ENCODE measurements at places on chromosomes 6 and 20.

- DNase-seq: no peak
These were observed 242.4 kb downstream of the ALDH8A1 start for GRCh38 chr6:134707342-134708031.

GRCh38 chr6:134272374-134272773 lies 45.5 kb downstream of the SGK1 start:
- DNase-seq: no peak

GRCh38 chr6:36678488-36679042 lies at the start of gene CDKN1A:
CDKN1A (plus strand) TSS chr6:36678714; CDS start chr6:36684102, 5,388 bp downstream.
- DNase-seq: peak; percentile 74

- no peak for DNase-seq
These were observed 5.5 kb downstream of the PNLDC1 start for GRCh38 chr6:159805440-159806020.

DNA sequence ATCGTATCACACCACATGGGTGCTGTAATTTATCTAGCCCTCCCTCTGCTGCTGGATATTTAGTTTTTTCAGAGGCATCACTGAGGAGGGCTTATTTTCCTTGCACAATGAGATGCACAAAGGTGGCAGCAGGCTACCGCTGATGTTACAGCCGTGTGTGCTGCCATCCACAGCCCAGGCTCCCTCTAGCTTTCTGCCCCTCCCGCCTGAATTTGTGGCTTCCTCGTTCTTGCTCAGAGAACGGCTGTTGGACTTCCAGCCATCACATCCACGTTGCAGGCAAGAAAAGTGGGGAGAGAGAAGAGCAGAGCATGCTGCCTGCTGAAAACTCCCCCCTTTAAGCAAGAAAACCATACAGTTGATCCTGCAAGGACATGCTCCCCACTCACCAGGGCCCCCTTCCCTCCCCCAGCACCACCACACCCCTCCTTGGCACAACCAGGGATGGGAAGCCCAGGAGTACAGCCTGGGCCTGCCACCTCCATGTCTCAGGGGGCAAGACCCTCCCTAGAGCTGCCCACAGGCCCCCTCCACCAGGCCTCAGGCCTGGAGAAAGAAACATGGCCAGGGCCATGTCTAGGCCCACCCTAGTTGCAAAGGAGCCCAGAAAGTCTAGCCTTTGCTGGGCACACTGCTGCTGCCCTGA lies 102.6 kb downstream of the MRPL14 start:
- no peak for DNase-seq

- no peak for DNase-seq
These were observed 41.5 kb upstream of the SRF start for GRCh38 chr6:43129434-43130194.

- no peak for DNase-seq
These were observed 5.9 kb downstream of the MAP7 start for GRCh38 chr6:136544326-136544725.

DNA sequence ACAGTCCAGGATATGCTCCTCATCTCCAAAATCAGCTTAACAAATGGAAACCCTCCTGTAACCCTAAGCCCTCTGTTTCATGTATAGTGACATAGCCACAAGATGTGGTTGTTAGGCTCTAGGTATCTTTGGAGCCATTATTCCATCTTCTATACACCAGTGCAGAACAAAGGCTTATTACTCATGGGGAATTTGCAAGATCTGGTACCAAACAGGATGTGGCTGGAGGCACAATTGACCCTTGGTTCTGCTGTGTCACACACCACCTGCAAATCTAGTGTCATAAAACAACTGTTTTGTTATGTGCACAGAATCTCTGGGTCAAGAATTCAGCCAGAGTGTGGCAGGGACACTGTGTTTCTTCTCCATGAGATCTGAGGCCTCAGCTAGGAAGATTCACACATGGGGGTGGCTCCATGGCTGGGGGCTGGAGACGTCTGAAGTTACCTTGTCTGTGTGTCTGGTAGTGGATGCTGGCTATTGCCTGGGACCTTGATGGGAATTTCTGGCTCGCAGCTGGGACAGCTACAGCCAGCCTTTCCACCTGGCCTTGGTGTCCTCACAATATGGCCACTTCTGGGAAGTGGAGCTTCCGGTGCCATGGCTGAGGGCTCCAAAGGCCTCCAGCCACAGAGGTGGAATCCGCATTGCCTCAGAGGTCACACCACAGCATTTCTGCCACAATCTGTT lies 369.9 kb downstream of the CDH26 start:
- no peak for DNase-seq

DNA sequence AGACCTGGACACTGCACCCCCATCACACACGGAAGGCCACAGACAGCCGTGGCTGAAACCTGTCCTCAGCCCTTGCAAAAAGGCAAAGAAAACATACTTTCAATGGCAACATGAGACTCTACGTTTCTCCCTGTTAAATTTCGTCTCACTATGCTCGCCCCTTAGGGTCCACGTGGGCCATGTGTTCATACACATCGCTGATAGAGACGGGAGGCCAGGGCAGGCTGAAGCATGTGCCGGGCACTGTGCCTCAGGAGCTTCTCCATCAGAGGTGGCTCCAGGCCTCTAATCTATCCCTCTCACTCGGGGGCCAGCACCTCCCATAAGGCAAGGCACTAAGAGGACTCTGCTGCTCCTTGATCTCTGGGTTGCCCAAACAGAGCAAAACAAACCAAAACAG lies 17.5 kb downstream of the PXDC1 start:
- no peak for DNase-seq

GRCh38 chr20:21019814-21020658 lies 86.1 kb downstream of the LINC00237 start:
- DNase-seq: no peak

DNA sequence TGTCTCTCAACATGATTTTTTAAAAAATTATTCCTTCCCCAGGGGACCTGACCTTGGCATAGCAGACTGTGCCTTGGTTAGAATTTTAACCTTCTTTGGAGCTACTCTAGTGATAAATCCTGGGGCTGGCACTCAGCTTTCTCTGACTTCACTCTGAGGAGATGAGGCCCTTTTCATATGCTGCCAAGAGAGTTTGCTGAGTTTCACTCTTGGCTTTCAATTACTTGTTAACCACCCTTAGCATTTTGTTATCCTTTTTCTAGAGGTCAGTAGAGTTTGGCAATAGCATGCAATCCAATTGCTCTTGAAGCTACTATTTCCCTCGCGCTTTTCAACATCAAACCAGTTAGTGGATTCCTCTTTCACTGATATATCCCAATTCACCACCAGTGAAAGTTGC lies 920.3 kb downstream of the EYS start:
- DNase-seq: no peak

- DNase-seq: no peak
These were observed at the start of gene LRRN4 for GRCh38 chr20:6053776-6054688. LRRN4 (minus strand) TSS chr20:6054060; CDS start chr20:6052799, 1,261 bp downstream.

DNA sequence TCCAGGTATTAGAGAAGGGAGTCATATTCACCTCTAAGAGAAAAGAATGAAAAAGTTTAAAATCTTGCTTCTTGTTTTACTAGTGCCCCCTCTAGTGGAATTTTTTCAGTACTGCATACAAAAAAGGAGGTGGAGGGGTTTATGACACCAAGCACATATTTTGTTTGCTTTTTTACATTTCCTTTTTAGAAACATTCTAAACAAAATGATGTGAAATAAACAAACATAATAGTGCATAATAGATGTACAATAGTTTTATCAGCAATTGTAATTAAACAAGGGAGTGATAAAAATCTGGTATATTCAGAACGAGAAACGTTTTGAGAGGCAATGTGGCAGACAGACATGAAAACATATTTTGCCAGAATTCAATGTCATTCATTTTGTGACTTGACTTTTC lies 111.0 kb upstream of the TFAP2D start:
- DNase-seq: no peak

DNA sequence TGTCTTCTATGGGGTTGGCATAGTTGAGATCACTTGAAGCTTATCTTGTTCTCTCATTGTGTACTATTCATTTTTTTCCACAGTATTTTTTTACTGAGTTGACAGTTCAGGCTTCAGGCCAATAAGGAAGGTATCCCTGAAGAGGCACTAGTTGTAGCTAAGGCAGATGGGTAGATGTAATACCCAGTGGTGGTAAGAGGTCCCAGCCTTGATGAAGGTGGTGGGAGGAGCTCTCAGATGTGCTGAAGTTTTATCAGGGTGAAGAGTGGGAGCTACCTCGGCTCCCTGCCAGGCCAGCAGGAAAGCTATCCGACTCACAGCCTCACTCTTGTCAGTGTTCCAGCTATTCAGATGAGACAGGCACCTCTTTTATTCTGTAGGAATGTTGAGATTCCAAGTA lies 87.7 kb upstream of the UFL1 start:
- DNase-seq: no peak

GRCh38 chr6:74208239-74208638 lies 512.2 kb downstream of the CD109 start:
- DNase-seq: no peak

- no peak for DNase-seq
These were observed 180.1 kb upstream of the MMS22L start for GRCh38 chr6:97462938-97463598.

- DNase-seq: no peak
These were observed 79.6 kb downstream of the KHDC1L start for GRCh38 chr6:73145690-73146089.

DNA sequence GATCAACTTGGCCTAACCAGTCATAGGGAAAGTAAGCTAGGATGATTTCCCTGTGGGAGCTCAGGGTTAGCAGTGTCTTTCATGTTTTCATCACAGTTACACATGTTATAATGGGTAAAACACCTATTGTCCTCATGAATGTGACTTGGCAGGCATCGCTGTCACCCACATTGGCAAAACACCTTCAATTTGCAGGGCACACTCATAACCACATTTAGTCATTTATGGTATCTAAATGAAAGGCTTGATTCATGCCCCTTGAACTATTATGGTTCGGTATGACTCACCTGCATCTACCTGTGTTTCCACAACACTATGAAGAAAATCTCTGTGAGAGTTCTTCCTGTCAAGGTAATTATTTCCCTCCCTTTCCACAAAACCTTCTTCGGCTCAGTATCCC lies 49.2 kb downstream of the FRK start:
- DNase-seq: no peak

DNA sequence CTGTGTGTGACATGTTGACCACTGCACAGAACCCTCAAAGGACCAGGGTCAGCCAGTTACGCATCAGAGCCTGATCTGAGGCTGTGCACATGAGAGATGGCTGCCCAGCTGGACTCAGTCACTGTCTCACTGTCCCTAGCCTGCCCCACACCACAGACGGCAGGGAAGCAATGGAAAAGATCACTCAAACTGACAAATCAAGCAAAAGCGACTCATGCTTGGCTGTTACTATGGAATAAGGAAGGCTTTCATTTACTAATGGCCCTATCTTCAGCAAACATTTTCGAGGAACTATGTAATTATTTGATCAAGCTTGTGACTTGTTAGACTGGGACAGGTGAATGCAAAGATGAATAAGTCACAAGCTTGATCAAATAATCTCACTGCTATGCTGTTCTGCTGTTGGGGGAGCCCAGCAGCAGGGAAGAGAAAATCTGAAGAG lies 137.0 kb downstream of the SLC23A2 start:
- no peak for DNase-seq

DNA sequence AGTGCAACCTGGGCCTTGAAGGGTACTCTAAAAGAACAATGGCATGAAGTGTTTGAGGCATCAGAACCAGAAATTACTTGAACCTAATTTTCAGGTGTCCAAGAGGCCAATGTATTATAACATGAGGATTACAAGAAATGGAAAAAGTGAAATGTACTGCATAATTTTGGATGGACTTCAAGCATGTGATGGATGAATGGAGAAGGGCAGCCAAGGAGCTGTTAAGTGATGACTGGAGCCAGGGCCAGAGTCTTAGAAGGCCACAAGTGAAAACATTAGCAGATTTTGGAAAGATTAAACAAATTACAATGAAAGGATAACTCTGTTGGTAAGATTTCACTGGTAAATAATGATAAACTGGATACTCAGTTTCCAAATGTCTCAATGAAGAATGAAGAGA lies 738.2 kb downstream of the CD109 start:
- DNase-seq: no peak

- DNase-seq: no peak
These were observed 70.5 kb upstream of the PIM1 start for GRCh38 chr6:37099442-37099841.

DNA sequence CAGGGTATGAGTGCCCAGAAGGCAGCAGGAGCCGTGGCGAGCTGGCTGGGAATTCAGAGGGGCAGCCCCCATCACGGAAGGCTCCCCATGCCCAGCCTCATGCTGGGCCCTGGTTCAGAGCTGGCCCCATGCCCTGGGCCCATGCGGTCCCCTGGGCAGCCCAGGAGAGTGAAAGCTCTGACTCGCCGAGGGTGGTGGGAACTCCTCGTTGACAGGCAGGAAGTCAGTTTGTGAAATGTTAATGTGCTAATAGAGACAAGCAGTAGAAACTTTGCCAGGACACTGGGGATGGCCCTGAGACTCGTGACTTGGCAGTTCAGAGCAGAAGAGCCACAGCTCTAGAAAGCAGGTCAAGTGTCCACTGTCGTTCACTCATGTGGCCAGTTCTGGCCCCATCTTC lies 353.0 kb downstream of the TAF4 start:
- DNase-seq: no peak

DNA sequence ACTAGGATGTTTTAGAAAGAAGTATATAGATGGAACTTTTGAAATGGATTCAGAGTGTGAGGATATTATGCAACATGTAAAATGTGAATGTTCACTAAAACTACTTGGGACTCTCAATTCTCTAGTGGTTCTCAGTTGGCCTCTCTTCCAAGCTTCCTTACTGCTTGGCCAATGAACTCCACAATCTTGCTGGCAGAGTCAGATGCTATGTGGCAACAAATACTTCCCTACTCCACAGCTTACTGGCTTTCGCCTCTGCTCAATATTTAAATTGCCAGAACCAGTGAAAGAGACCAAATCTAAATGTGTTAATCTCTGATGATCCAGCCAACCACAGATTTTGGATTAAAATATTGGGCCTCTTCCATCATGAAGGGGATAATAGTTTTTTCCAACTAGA lies 138.4 kb downstream of the HTR1B start:
- DNase-seq: no peak

DNA sequence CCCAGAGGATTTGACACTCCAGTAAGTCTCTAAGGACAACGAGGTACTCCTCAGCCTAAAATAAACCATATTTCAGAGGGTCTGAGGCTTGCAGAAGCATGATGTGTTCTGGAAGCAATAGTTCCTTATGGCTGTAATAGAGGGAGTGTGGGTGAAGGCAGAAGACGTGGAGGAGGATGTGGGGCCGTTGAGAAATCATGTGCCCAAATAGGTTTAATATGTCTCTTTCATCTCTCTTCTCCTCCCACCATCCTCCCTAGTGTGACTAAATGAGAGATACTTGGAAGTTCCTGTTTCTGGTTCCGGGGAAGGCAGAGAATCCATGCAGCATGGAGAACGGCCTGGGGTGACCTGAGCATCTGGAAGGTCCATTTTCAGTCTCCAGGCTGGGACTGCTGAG lies 174.0 kb upstream of the RSPO3 start:
- DNase-seq: no peak

DNA sequence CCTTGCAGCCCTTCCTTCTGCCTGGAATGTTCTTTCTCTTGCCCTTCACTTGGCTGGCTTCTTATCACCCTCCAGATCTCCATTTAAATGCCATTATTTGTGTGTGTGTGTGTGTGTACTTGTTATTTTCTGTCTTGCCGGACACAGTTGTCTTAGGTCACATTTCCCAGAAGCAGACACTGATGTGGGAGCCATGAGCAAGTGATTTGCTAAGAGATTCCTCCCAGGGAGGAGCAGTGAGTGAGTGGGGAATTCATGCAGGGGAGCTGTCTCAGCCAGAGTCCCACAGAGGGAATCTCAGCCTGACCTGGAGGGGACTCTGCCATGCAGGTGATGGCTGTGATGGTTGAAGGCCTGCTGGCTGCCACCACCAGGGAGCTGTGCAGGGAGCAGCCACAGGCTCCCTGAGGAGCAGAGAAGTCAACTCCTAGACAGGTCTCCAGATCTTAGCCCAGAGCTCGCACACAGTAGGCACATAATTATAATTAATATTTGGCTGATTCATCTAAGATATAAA lies 96.5 kb downstream of the SYNDIG1 start:
- no peak for DNase-seq

All from effector memory CD4-positive, alpha-beta T cell (primary cell).